Thymus (tissue), 14 donors: ENCODE measurements at places on chromosomes 1 and 21.

- DNase-seq = no peak
Observed at GRCh38 chr1:210711825-210712612, 383.3 kb downstream of the HHAT start.

GRCh38 chr1:50720457-50721053 lies 239.5 kb downstream of the FAF1 start:
- no peak for DNase-seq

DNA sequence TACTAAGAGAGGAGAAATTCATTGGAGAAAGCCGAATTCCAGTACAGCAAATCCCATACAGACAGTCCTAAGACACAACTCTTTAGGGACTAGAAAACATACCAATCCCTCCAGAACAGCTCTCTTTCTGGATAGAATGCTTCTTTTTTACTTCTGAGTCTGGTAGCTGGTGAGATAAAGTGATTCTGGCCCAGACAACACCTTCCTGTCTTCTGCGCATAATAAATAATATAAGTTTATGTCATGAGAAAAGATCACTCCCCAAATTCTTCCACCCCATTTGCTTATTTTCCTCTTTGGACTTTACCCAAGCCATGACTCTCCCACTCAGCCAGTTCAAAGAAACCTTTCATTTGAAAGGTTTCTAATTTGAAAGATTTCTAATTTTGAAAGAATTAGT lies 98.4 kb downstream of the EDEM3 start:
- DNase-seq = no peak

DNA sequence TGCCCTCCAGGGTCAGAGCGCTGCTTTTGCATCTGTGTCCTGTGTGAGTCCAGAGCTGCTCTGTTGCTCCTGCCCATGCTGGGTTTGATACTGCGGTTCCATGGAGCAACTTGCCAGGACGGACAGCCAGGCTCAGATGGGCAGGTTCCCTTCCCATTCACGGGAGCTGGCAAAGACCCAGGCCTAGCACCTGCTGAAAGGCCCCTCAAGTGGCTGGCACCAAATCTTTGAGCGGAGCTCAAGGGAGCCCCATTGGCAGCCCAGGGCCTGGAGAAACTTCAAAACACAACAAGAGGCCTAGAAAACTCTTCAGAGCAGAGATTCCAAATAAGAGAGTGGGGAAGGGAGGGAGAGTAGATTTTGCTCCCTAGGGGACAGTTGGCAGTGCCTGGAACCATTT lies 97.2 kb downstream of the ACTL8 start:
- DNase-seq = no peak

DNA sequence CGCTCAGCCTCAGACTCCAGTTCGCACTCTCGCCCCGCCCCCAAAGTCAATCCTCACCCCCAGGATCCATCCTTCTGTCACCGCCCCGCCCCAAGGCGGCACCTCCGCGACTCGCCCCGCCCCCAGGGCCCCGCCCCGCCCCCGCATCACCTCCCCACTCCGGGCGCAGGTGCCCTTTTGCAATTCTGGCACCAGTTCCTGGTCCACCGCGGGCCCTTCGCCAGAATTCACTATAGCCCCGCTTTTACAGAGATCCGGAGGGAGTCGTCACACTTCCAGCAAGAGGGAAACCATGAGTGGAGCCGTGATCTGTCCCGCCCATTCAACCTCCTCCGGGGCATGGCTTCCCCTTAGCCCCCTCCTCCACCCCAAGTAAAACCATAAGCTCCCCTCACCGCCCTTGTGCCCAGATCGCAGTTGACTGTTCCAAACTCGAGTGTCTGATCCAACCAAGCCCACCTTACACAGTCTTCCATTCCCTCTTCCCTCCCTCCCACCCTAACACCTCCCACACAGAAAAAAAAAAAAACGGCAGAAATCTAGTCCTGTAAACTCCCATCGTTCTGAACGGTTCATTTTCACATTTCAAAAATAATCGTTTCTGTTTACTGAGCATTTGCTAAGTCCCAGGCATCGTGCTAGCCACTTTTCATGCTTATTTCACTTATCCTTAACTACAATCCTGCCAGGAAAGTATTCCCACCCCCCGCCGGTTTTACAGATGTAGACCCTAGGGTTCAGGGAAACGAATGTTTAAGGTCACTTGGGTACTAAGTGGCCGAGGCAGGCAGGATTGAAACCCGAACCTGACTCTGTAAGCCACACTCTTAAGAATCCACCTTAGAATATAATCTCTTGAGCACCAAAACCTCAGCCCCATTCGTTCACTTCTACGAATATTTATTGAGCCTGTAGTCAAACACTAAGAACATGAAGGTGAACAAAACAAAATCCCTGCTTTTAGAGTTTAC lies 1.3 kb upstream of the DNAJC16 start:
- DNase-seq = peak; percentile 97

DNA sequence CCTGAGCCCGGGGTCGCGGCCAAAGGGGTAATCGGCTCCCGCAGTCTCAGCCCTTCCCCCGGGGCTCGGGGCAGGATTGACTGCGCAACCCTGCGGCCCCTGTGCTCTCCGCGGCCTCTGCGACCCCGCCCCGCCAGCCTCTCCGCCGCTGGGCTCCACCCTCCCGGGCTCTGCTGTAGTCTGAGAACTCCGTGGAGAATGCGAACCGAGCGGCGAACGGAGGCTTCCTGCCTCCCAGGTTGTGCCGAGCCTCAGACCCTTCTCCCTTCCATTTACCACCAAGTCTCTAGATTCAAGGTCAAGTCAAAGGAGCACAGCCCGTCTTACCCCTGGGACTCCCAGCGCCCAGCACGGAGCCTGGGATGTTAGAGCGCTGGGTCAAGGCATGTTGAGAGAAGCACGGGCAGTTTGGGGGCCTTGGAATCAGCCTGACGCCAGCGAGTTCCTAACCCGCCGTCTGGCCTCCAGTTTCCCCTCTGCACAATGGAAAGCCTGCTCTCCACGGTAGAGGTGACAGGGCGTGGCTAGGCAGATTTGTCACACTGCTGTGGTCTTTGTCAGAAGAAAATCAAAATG lies 3.0 kb downstream of the ATP2B4 start:
- DNase-seq = peak; percentile 76
